ENCODE measurements at places on chromosomes 11 and 22.

DNA sequence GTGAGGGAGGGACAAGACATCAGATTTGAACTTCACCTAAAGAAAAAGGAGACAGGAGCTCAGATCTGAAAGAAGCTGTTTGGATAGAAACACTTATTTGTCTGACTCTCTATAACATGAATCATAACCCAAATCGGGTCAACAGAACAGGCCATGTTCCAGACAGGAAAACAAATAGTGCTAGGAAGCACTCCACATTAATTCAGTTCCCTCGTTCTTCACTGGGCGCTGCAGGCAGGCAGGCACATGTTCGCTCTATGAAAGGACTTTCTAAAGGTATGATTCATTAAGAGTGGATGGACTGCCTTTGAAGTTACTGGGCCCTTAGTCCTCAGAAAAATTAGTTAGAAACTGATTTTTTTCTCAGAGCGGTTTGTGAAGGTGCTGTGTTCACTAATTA, 137.5 kb upstream of the TRPC6 start:
- no peak for DNase-seq

DNA sequence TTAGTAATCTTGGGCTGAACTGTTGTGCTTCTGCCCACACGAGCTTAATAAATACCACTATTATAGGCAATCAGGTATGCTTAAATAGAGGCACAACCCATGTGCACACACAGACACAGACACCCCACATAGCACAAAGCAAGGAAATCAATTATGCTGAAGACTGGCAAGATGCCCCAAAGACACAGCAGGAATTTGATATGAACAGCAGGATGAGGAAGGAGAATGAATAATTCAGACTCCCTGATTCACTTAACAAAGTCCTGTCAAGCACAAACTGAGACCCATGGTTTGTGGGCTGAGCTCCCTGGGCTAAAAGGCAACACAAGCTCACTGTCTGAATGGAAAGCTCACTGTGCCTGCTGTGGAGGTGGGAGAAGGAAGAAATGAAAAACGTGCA, 42.5 kb downstream of the RBFOX2 start:
- DNase-seq = no peak

- DNase-seq = no peak
Measured at GRCh38 chr11:68750195-68751003, 921 bp downstream of the TESMIN start.

DNA sequence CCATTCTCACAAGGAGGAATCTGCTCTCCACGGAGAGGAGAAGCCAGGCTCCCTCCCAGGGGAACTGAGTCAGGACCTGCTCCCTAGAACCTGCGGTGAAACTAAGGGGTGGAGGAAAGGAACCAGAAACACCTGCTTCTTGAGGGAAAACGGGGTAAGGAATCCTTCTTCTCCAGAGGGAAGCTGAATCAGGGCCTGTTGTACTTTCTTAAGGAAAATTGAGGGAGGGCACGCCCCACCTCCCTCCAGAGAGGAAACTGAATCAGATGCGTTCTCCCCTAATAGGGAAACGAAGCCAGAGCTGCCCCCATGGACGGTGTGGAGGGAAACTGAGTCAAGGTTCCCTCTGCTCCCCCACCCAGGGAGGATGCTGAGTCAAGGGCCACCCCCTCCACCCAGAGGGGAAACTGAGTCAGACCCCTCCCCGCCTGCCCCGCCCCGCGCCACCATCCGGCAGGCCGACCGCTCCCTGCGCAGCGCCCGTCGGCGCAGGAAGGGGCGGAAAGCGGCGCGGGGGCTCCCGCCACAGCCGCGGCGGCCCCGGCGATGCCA, 393 bp downstream of the RELA start:
- no peak for DNase-seq

DNA sequence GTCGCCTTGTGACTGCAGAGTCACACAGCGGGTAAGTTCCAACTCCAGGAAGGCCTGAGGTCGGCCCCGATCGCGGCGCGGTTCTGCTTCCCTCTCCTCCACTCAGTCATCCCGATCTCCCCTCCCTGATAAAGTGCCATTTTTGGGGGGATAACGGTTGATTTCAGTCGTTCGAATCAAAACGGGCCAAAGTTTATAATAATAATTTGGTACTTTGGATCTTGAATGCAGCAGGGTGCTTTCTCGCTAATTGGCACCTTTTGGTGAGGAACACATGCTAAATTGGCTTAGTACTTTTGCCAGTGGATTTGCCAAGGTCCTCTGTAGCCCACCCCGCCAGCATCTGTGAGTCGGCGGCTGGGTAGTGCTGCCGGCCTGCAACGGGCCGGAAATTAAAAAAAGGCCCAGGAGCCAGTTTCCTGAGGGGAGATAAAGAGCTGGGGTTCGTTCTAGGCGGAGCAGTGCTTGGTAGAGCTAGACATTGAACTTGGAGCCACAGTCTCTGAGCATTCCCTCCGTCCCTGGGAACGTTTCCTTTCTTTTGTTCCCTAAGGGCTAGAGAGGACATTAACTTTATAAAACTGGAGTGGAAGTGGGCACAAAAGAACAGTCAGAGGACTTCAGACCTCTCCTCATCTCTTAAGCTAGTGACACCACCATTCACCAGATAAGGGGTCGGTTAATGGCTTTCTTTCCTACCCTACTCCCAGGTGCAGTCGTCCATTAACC, 997 bp downstream of the UBE2L3 start:
- DNase-seq = no peak

DNA sequence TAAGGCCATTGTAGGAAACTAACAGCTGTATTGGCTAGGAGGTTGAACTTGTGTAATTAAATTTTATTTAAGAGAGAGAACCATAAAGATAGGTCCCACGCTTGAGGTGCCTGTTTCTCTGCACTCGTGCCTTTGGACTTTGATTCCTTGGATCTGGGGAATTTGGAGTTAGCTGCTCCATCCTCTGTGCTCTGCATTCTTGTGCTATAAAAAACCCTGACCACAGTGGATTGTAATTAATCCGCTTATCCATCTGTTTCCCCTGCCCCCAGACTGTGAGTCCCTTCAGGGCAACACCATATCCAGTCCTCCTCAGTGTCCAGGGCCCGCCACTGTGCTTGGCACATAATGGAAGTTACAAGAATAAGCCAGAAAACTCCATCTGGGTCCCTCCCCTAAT, 169.8 kb downstream of the SPON1 start:
- no peak for DNase-seq
